ENCODE measurements at places on chromosomes 11 and 22.
A peak's percentile ranks its signal among the peaks of the same experiment; 100 is the strongest.

DNA sequence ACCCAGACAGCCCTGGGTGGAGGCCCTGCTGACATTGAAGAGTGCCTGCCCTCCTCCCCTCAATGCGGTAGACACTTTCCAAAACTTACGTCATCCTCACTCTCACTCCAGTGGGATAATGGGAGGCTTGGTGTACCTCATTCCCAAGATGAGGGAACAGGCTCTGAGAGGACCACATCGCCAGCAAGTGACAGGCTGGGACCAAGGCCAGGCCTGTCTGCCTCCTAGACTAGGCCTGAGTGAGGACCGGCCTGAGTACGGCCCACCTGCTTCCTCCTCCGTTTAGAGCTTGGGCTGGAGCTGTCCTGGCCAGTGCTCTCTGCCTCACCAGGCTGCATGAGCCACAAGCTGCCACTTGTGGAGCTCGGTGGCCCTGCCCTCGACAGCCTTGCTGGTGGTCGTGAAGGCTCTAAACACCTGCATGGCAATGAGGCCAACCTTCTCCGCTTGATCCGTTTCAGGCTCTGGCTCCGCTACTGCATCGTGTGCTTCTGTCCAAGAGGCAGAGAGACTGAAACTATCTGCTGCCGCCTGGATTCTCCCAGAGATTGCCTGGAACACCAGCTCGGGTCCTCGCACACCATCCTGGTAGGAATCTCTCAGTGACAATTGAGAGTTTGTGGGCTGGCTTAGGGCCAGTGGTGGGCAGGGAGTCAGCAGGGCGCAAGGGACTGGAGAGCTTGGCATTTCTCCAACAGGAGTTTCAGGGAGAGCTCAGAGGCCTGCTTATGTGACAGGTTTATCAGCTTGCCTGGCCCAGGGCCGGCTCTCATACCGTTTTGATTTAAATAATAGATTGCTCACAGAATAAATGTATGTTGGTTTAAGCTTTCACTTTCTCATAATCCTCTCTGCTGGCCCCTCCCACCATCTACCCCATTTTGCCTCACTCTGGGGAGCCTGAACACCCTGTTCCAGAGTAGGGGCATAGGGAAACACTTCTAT, 9.4 kb downstream of the LRRC75B start:
- no peaks in the 10 kb centered on the region for H3K36me3 ChIP-seq
- no peak overlapping the region for H3K27ac ChIP-seq
- H3K4me3 ChIP-seq = no peak overlapping the region
- no peaks in the 10 kb centered on the region for H3K27me3 ChIP-seq

- no peaks in the 10 kb centered on the region for H3K27me3 ChIP-seq
- DNase-seq = no peak
- no peak overlapping the region for H3K4me3 ChIP-seq
- no peaks in the 10 kb centered on the region for H3K36me3 ChIP-seq
Measured at GRCh38 chr11:63737718-63738117, 30.9 kb downstream of the ZFTA start.

- no peaks in the 10 kb centered on the region for H3K4me1 ChIP-seq
- no peaks in the 10 kb centered on the region for H3K36me3 ChIP-seq
- no peak overlapping the region for H3K27ac ChIP-seq
- no peak overlapping the region for H3K4me3 ChIP-seq
- peaks cover 20% of the 10 kb centered on the region for H3K27me3 ChIP-seq
Measured at GRCh38 chr11:44382656-44383240, 72.8 kb upstream of the ALX4 start.

DNA sequence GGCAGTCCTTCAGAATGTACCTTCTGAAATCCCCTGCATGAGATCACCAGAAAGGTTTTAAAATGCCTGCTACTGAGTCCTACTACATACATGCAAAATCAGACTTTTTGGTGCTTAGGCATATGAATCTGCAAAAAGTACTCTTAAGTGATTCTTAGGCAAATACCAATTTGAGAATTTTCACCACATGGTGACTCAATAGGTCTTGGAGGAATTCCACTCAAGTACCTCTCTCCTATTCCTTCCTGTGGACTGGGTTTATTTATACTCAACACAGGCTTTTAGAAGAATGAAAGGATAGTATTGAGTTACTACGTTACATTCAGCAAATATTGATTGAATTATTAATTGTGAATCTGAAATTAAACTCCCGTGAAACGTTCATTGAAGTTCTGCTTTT, 223.9 kb downstream of the CNTN5 start:
- H3K36me3 ChIP-seq = no peaks in the 10 kb centered on the region
- no peaks in the 10 kb centered on the region for H3K27me3 ChIP-seq
- H3K4me3 ChIP-seq = no peak overlapping the region
- no peaks in the 10 kb centered on the region for H3K4me1 ChIP-seq

DNA sequence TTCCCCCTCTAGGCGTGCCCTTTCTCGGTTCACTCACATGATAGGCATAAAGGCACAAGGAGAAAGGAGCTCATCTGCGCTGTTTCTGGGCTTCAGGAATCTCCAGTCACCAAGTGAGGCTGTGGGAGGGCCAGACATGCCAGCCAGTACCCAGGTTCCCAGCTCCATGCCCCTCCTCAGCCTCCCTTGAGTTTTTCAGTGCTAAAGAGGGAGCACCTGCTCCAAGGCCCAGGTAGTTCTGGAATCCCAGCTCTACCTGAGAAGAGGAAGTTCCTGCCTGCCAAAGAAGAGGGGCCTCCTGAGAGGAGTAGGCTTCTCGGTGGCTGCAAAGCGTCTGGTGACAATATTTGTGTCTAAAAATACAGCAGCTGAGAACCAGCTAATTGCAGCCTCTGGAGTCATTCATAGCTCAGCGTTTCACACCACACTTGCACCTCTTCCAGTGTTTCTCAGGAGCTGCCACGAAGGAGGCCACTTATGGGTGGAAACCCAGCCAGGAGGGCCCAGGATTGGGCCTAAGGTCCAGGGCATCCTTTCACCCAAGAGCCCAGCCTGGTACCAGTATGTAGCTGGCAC, 197.4 kb downstream of the TRIM29 start:
- H3K4me3 ChIP-seq = no peak overlapping the region
- no peaks in the 10 kb centered on the region for H3K36me3 ChIP-seq
- H3K27ac ChIP-seq = no peak overlapping the region
- DNase-seq = no peak
- peaks cover 3% of the 10 kb centered on the region for H3K27me3 ChIP-seq
- H3K4me1 ChIP-seq = no peaks in the 10 kb centered on the region

DNA sequence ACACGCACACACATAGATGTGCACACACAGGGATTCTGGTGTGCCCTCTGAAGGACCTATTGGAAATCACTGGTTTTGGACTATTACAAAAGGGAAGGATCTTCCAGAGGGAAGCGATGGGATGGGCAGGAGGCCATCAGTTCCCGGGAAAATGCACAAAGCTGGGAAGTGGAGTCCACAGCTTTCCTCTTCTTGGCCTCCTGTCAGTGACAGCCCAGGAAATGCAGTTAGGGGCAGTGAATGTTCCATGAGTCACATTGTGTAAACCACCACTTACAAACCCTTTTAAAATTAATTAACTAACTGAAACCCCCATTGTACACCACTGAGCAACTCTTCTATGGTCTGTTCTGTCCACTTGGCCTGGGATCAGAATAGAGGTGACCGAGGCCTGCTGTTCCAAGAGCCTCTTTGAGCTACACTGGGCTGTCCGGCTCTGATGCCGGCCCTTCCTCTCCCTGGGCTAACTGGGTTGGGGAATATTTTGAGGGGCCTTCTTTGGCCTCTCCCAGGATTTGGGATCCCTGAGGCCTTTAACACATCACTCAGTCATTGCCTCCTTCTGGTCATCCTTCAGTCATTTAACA, 137.7 kb downstream of the FEZ1 start:
- no peak overlapping the region for H3K27ac ChIP-seq
- DNase-seq = no peak
- no peaks in the 10 kb centered on the region for H3K36me3 ChIP-seq
- no peaks in the 10 kb centered on the region for H3K4me1 ChIP-seq

- H3K27me3 ChIP-seq = no peaks in the 10 kb centered on the region
- peak overlapping the region; percentile 53 for H3K27ac ChIP-seq
- peaks cover 13% of the 10 kb centered on the region for H3K36me3 ChIP-seq
- peaks cover 9% of the 10 kb centered on the region for H3K4me1 ChIP-seq
Measured at GRCh38 chr22:44500599-44500998, 2.6 kb upstream of the RTL6 start.

DNA sequence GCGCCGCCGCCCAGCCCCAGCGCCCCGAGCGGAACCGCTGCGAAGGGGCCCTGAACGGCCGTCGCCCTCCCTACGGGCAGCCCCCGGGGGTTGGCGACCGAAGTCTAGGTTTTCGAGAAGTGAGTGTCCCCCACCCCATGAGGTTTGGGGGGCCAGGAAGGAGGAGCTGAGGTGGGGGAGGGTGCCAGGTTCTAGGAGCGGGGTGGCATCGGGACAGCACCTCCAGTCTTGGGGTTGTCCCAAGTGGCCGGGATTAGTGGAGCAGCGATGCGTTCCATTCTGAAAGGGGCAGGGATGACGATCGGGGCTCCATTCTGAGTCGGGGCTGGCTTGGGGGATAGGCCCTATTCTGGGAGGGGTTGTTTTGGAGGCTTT, 408 bp downstream of the PPP2R5B start:
- no peaks in the 10 kb centered on the region for H3K27me3 ChIP-seq
- peak; percentile 46 for DNase-seq
- H3K4me1 ChIP-seq = peaks cover 9% of the 10 kb centered on the region
- peak overlapping the region; percentile 29 for H3K27ac ChIP-seq
- peak overlapping the region; percentile 81 for H3K4me3 ChIP-seq

DNA sequence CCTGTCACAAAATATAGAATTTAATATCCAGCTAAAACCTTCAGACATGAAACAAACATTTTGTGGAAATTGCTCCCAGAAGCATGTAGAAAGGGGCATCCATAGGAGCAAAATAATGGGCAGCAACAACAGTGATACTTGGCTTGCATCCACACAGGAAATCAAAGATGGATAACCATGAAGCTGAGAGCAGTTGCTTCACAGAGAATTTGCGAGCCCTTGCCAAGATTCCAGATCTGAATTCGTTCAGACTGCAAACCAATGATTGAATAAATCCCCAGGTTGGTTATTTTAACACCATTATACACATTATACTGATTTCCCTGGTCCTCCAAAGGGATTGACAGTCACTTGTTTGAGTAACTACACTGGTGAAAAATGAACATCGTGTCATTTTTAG, 15.6 kb upstream of the OR51L1 start:
- H3K27ac ChIP-seq = no peak overlapping the region
- H3K27me3 ChIP-seq = no peaks in the 10 kb centered on the region
- no peaks in the 10 kb centered on the region for H3K36me3 ChIP-seq
- no peak overlapping the region for H3K4me3 ChIP-seq

GRCh38 chr22:32531228-32531627, 56.6 kb downstream of the FBXO7 start:
- no peaks in the 10 kb centered on the region for H3K36me3 ChIP-seq
- H3K27ac ChIP-seq = no peak overlapping the region
- DNase-seq = no peak
- H3K4me3 ChIP-seq = no peak overlapping the region

GRCh38 chr11:115303929-115304531, 200.2 kb downstream of the CADM1 start:
- no peak overlapping the region for H3K4me3 ChIP-seq
- no peak for DNase-seq
- no peaks in the 10 kb centered on the region for H3K4me1 ChIP-seq
- no peak overlapping the region for H3K27ac ChIP-seq
- H3K27me3 ChIP-seq = no peaks in the 10 kb centered on the region

- no peaks in the 10 kb centered on the region for H3K36me3 ChIP-seq
- no peak for DNase-seq
- H3K4me1 ChIP-seq = no peaks in the 10 kb centered on the region
- no peak overlapping the region for H3K4me3 ChIP-seq
- no peaks in the 10 kb centered on the region for H3K27me3 ChIP-seq
Measured at GRCh38 chr11:2570211-2570811, 125.5 kb downstream of the KCNQ1 start.
